Suppressor macrophage treated with lipopolysaccharide for 1 hour (primary cell): ENCODE measurements at places on chromosomes 5 and 9.

DNA sequence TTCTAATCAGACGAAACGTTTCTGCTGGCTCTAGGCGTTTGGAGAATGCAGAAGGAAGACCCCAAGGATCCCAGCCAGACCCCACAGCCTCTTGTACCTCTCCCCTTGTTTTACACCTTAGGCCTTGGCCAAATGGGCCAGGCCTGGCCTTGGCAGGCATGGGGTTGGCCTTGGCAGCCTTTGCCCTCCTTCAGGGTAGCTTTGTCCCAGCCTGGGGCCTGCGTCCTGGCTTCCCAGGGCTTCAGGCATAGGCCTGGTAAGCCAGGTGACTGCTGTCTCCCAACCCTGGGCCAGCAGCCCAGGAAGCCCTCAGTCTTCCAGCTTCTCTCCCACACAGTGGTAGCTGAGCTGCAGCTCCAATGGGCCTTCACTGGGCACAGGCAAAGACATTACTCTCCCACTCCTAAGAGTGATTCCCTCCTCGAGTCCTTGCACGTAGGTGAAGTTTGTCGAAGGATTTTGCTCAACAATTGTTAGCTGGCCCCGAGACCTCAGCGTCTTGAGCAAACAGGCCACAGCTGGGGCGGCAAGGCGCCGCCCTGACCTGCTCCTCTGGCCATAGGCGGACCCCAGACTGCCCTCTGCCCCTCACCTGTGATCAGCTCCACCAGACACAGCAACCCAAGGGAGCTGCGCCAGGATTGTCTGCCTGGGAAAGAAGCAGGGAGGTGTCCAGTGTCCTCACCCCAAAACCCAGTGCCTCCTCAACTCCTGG is 1.1 kb upstream of the PITX1 start:
- no peak for DNase-seq

- no peak for DNase-seq
Observed at GRCh38 chr5:1462358-1462757, 17.1 kb upstream of the SLC6A3 start.

DNA sequence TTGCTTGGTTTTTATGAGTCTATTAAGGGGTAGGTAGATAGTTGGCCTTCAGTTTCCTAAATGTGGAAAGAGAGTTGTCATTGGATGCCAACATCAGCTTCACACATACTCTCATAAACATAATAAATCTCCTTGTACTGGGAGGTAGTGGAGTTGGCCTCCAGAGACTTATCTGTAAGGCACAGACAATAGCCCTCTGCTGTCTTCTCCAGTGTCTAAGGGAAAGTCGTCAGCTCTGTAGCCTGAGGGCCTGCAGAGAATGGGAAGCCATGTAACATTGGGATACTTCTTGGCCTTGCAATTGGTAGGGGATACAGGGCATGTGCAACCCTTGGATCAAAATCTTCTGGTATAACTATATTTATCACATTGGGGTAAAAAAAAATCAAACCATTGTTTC is 331.9 kb upstream of the KLF9 start:
- DNase-seq = no peak

- DNase-seq = no peak
Observed at GRCh38 chr5:53259176-53259575, 149.6 kb upstream of the MOCS2 start.

DNA sequence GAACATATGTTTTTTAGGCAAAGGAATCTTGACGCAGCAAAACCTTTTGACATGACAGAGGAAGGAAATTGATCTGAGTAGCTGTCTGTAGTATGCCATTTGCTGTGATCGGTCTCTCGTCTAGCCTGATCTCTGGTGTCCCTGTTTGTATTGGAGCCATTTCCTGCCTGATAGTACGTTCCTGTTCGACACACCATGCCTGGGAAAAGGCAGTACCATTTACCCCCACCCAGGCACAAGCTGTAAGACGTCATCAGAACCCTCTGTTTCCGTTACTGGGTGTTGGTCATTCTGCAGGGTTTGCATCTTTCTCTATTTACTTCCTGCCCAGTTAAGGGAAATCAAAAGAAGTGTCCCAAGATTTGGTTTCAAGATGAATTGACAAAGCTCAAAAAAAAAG is 129.7 kb downstream of the CEMIP2 start:
- DNase-seq = peak; percentile 74

DNA sequence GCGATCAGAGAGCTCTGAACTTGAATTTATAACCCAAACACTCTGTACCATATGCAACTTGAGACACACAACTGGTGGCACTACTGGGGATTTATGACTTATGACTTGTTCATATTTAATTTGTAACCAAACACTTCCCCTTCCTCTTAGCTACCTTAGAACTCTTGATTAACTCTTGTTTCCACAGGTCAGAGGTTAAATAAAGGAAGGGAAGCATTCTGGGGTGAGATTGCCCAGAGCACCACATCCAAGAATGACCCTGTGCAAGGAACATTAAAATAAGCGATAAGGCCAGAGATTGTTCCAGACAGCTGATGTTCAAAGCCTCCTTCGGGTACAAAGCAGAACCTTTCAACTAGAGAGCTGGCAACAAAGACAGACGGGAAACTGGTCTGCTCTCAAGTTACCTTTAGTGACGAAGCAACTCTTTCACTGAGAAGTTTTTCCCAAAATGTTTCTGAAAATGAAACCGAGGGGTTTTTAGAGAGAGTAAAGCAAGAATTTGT is 242.6 kb downstream of the DENND1A start:
- DNase-seq = peak; percentile 35

- DNase-seq = peak; percentile 73
Observed at GRCh38 chr5:54520438-54520846, 2.9 kb downstream of the SNX18 start.

GRCh38 chr9:5113523-5113922 is 71.9 kb downstream of the INSL6 start:
- no peak for DNase-seq

GRCh38 chr9:113482991-113483675 is 19.6 kb downstream of the RGS3 start:
- DNase-seq = no peak

DNA sequence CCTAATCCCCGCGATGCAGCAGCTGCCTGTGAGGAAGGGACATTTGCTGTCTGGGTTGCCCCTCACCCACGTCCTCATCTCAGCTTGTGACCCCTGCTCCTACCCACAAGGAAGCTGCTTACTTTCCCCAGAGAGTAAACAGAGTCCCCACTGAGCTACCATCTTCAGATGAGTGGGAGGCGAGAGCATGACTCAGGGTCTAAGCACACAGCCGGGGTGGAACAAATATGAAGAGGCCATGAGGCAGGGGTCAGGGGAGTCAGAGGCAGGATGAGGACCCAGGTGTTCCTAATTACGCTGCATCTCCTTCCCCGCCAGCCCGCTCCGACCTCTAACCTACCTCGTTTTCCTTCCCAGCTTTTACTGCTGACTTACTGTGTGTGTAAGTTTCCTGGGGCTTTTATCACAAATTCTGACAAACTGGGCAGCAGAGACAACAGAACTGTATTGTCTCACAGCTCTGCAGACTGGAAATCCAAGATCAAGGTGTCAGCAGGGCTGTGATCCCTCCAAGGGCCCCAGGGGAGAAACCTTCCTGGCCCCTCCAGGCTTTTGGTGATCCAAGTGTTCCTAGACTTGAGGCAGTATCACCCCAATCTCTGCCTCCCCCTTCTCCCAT is 94.0 kb upstream of the DNAH5 start:
- DNase-seq = peak; percentile 29

GRCh38 chr5:38162625-38163024 is 95.7 kb upstream of the EGFLAM start:
- DNase-seq = no peak

- no peak for DNase-seq
Observed at GRCh38 chr9:134282138-134282650, 44.1 kb upstream of the RXRA start.
